Muscle of leg (tissue), 16 donors: ENCODE measurements at places on chromosomes 1 and 21. TPM values are rescaled to one million over a fixed set of nuclear protein-coding genes. Genes with fewer than 3 reads are reported as not detected.

The FALEC gene
- 0.84 TPM for total RNA-seq

The ZBTB8B gene
- total RNA-seq, result 0.13 TPM

DNA sequence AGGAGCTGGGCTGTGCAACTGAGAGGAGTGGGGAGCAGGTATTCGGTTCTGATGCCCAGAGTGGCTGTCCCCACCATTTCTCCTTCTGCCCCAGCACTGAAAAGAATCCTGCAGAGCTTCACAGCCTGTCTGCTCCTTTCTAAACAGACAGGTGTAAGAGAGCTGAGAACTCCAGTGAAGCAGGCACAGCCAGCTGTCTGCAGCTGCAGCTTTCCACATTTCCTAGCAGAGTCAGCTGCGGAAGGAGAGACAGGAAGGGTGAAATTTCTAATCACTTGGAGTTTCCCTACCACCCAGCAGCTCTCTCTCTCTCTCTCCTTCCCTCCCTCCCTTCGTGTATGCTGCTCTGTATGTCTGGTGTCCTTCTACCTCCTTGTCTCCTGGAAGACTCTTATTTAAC lies 40.5 kb upstream of the GJB5 start:
- no peaks in the 10 kb centered on the region for H3K27me3 ChIP-seq
- no peak overlapping the region for H3K27ac ChIP-seq
- no peaks in the 10 kb centered on the region for H3K36me3 ChIP-seq

DNA sequence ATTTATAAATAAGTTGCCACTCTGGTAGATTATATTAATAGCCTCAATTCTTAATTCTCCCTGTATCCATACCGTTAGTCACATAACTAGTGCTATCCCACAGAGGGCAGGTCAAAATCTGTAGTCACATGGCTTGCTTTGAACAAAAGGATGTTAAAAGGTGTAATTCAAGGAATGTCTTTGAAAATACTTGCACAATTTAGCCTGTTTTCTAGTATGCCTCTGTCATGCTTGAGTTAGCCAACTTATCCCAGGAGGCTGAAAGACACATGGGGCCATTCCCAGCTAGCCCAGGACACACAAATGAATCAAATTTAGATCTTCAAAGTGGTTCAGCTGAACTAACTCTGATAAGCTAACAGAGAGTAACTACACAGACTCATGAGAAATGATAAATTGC lies 758.5 kb upstream of the NEGR1 start:
- no peak for DNase-seq
- H3K36me3 ChIP-seq, result no peaks in the 10 kb centered on the region
- no peaks in the 10 kb centered on the region for H3K27me3 ChIP-seq
- no peak overlapping the region for H3K27ac ChIP-seq

GRCh38 chr1:22107126-22107525 lies 35.8 kb downstream of the WNT4 start:
- H3K27me3 ChIP-seq, result no peaks in the 10 kb centered on the region
- DNase-seq, result no peak
- H3K4me1 ChIP-seq, result peaks cover 11% of the 10 kb centered on the region
- H3K27ac ChIP-seq, result no peak overlapping the region
